ENCODE measurements at places on chromosomes 11 and 22. TPM values are rescaled to one million over a fixed set of nuclear protein-coding genes. Genes with fewer than 3 reads are reported as not detected.

- no peak for DNase-seq
Measured at GRCh38 chr11:116424615-116425261, 348.0 kb downstream of the BUD13 start.

GRCh38 chr11:63537293-63538101, 889 bp downstream of the PLAAT4 start:
- no peak for DNase-seq

DNA sequence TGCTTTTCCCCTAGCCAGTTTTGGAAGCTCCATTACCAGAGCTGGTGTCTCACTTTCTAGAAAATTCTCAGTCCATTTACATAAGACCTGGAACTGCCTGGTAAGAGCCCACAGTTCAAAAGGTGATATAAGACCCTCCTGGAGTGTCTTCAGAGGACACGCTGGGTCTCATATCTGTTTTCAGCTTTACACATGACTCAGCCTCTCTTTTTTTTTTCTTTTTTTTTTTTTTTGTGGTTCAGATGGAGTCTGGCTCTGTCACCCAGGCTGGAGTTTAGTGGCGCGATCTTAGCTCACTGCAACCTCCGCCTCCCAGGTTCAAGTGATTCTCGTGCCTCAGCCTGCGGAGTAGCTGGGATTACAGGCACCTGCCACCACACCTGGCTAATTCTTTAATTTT, 30.7 kb downstream of the WEE1 start:
- no peak for DNase-seq

- DNase-seq = peak; percentile 87
Measured at GRCh38 chr22:37674951-37675929, at the start of gene LGALS1. LGALS1 (plus strand) TSS chr22:37675636; CDS start chr22:37675703, 67 bp downstream.

DNA sequence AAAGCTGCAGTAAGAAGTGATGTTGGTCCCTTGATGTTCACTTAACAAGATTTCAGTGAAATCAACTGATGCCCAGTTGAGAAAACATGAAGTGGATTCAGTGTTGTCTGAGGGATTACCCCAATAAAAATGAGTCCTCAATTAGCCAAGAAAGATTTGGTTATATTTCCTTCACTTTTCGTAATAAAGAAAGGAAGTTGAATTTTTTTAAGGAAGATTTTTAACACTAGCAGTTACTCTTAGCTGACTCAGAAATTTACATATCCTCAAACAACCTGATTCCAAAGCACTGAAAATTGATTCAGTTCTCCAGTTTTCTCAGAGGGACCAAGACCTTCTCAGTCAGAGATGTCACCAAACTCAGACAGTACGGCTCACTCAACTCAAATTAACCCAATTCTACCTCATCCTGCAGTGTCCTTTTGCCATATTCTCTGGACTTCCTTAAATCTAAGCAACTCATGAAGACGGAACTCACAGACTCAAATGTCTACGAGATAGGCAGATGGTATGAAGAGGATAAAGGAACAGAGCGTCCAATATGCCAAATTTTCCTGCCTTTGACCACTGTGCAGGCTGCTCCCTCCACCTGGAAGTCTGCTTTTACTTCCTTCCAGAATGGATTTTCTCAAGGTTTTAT, 22.8 kb downstream of the SLC5A4 start:
- DNase-seq = no peak

DNA sequence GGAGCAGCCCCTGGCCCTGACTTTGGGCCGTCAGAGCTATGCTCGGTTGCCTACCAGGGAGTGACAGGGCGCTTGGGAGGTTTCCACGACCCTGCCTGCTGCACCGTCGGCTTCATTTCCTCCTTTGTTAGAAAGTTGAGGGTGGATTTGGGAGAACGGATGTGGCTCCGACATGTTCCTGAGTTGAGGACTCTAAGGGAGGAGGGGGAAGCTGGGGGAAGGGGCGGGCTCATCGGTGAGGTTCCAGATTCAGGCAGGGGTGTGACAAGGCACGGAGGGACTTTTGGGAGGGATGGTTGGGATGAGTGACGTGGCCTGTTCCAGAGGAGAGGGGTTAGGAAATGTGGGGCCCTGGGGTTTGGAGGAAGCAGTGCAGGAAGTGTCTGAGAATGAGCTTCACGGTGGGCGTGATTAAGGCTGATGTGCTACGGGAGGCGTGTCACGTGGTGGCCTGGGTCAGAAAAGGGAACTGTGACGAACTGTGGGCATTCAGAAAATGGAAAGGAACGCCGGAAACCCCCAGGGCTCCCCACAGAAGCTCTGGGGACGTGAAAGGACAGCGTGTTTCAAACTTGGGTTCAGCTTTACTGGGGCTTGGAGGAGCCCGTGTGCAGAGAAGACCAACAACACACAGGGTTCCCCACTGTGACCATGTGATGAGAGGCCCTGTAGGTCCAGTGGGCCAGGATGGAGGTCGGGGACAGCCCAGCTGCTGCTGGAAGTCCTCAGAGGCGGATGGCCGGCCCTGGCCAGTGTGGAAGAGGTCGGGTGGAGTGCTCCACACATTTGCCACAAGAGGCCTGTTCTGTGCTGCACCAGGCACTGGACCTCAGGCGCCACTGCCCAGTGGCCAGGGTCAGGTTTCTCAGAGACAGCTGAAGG, 2.8 kb downstream of the PARVB start:
- DNase-seq = peak; percentile 85

GRCh38 chr11:126137136-126137535, 74.3 kb downstream of the RPUSD4 start:
- no peak for DNase-seq

DNA sequence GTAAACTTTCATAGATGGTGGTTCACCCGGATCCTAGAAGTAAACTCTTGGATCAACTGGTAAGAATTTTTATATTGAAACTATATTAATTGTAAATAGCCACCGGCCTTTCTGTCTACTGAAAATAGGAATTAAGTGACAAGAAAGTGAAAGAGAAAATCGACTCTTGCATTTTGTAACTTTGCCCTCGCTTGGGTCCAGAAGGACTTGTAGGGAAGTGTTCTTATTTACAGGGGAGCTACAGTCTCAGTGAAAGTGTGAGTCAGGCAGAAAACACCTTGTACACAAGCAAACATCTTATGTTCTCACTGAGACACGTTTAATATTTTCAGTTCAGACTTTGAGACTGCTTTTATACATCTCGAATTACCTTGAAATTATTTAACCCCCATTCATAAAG, 238.9 kb downstream of the BLID start:
- DNase-seq = no peak

DNA sequence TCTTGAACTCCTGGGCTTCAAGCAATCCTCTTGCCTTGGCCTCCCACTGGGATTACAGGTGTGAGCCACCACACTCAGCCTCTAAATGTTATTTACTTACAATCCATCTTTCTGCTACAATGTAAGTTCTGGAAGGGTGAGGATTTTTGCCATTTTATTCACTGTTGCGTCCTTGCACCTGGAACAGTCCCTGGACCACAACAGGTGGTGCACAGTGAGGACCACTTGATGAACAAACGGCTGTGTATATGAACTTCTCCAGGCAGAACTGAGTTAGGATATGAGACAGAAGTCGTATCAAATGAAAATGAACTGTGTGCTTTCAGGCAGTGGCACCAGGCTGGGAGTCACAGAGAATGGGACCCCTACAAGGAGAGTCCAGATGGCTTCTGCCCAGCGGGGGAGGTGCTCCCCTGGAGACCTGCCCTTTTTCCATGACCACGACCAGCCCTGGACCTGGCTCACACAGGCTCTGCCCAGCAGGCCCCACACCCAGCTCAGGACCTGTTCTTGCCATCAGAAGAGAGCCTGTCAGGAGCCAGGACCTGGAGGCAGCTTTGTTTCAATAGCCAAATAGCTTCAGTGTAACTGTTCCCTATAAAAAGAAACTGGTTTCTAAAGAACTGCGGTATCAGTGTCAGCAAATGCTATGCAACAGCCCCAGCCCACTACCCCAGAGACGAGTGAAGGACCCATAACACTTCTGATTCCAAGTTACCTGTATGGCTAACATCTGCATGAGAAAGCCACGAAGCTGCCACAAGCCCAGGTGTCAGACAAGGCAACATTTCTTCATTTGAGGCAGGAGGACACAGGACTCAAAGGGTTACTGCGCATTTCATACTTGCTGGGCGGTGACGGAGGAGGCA, 104.9 kb downstream of the MICAL3 start:
- DNase-seq = no peak

DNA sequence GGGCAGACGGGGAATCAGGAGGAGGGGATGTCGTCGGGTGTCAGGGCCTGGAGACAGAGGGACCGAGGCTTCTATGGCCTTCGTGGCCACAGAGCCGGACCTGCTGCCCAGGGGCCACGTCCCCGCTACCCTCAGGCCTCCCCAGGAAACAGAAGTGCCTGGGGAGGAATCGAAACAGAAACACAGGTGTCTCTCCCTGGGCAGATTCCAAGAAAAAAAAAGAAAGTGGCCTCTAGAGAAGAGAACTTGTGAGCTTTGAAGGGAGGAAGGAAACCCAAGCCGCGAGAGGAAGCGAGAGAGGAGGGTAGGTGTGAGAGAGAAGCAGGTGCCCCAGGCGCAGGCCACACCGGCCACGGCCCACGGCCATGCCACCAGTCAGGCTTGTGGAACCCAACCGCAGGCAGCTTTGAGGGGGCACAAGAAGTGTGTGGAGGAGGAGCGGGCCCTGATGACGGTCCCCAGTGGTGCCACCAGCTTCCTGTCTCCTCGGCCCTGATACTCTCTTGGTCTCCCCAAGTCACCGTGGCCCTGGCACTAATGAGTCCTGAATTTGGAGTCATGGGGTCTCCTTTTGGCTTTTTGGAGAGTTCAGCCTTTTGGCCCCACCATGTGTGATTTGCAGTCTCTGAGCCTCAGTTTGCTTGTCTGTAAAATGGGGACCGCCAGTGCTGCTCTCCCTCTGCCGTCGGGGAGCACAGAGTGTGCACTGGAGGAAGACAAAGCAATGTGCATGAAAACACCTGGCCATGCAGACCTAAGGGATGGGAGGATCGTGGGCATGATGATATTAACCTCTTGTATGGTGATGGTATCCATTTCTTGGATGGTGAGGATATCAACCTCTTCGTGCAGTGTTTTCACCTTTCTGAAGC, 25.2 kb downstream of the LIF start:
- DNase-seq = no peak

- DNase-seq = no peak
Measured at GRCh38 chr22:24541681-24542515, 13.0 kb downstream of the GUCD1 start.

GRCh38 chr11:129894278-129895125, 876 bp downstream of the NFRKB start:
- DNase-seq = peak; percentile 66

- DNase-seq = peak; percentile 89
Measured at GRCh38 chr11:44775366-44775984, 48.7 kb downstream of the TSPAN18 start.

DNA sequence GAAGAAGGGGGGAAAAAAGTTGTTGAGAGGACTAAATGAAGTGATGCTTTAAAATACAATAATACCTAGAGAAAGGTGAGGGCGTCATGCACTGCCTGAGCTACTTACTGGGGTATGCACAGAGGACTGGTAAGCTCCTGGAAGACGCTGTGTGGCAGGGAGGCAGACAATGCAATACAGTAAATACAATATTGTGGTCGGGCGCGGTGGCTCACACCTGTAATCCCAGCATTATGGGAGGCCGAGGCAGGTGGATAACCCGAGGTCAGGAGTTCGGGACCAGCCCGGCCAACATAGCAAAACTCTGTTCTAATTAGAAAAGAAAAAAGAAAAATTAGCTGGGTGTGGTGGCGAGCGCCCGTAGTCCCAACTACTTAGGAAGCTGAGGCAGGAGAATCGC, 683 bp upstream of the SYTL2 start:
- no peak for DNase-seq

GRCh38 chr11:110525883-110526282, 96.1 kb downstream of the FDX1 start:
- no peak for DNase-seq

GRCh38 chr11:110763249-110764011, 51.2 kb upstream of the ARHGAP20 start:
- DNase-seq = no peak

GRCh38 chr11:134634897-134635831, 223.1 kb upstream of the B3GAT1 start:
- no peak for DNase-seq

GRCh38 chr11:18384157-18384641, 10.2 kb upstream of the LDHA start:
- no peak for DNase-seq

DNA sequence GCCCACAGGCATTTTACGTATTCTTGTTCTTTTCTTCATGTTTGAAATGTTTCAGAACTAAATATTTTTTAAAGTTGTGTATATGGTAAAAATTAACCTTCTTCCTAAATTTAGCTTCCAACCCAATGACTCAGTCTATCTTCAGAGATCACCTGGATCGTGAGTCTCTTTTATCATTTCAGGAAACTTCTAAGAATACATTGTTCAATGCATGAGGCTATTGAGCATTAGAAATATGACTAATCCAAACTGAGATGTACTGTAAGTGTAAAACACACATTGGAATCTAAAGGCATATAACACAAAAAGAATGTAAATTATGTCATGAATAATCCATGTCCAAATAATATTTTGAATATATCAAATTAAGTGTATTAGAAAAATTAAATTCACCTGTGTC, 265.2 kb downstream of the LUZP2 start:
- DNase-seq = no peak

- peak; percentile 22 for DNase-seq
Measured at GRCh38 chr11:70566768-70567530, 168.6 kb downstream of the CTTN start.

- DNase-seq = no peak
Measured at GRCh38 chr11:19632499-19632834, 80.2 kb upstream of the NAV2 start.

F2 gene
- not detected for total RNA-seq

AMPD3 gene
- 12.5 TPM for total RNA-seq

ROM1 gene
- total RNA-seq = 0.45 TPM

MGAT3 gene
- 34.8 TPM for total RNA-seq

MUC2 gene
- not detected for total RNA-seq

NAALAD2 gene
- total RNA-seq = not detected

RASSF10 gene
- total RNA-seq = not detected

KCNC1 gene
- total RNA-seq = not detected

CDC42BPG gene
- 0.15 TPM for total RNA-seq

ST13 gene
- 229 TPM for total RNA-seq

TM7SF2 gene
- 160 TPM for total RNA-seq

LRRC4C gene
- total RNA-seq = not detected
